Heart right ventricle (tissue), 16 donors: ENCODE measurements at places on chromosomes 3 and 15. TPM values are rescaled to one million over a fixed set of nuclear protein-coding genes. Genes with fewer than 3 reads are reported as not detected.

- DNase-seq = no peak
Observed at GRCh38 chr3:16322189-16322588, 57.2 kb downstream of the OXNAD1 start.

DNA sequence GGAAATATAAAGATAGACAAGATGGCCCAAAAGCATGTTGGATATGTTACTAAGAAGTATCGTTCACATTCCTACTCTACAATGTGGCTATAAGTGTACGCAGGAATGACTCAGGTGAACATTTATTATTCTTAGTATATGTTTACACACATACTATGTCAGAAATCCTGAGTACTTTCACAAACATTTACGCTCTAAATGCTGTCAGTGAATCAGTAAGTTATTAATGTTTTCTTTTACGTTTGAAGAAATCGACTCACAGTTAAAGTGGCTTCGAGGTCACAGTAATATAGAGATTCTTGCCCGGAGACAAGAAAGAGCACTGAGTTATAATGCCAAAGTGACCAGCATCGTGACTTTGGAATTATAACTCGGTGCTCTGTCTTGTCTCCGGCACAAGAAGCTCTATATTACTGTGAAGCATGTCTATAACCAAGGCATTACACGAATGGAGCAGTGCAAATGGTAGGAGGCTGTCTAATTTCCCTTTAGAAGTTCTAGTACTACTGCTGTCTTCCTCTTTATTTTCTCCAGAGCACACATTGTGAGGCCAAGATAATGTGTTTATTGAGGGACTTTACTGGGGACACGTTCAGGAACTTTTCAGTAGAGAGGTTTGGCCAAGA is 61.8 kb upstream of the P3H2 start:
- DNase-seq = no peak

DNA sequence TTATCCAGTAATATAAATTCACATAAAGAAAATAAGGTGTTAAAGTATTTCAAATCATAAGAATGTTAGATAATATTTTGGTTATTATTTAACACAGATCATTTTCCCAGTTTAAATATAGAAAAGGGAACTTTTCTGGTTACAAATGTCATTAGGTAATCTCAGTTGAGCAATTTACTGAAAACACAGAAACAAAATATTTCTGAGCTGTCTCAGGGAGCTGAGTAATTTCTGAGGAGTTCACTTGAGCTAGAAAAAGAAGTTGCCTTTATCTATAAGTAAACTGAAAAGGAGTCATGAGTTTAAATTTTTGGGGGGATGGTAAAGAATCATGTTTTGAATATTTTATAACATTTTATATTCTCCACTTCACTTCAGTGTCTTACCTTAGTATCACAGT is 855.4 kb upstream of the ARPP21 start:
- no peak for DNase-seq

Gene SCG5
- 0.23 TPM for total RNA-seq

Gene ZNF620
- 3.6 TPM for total RNA-seq

Gene RARB
- 19.5 TPM for total RNA-seq

GRCh38 chr15:94745371-94745770 is 514.0 kb downstream of the MCTP2 start:
- no peak for DNase-seq

Gene VIPR1
- total RNA-seq = 1.6 TPM
